Esophagus muscularis mucosa (tissue), 4 donors: ENCODE measurements at places on chromosomes 2 and 18. TPM values are rescaled to one million over a fixed set of nuclear protein-coding genes. Genes with fewer than 3 reads are reported as not detected.

PPP4R1 gene
- total RNA-seq, result 96.6 TPM

MAP4K3 gene
- 48.5 TPM for total RNA-seq

MEP1B gene
- total RNA-seq, result not detected

EVX2 gene
- total RNA-seq, result not detected

PRKAG3 gene
- total RNA-seq, result not detected

ABCG8 gene
- total RNA-seq, result not detected

L3MBTL4 gene
- 1.2 TPM for total RNA-seq

POTEJ gene
- not detected for total RNA-seq

DUSP19 gene
- total RNA-seq, result 5.4 TPM

CPO gene
- total RNA-seq, result 0.33 TPM

ANO7 gene
- total RNA-seq, result not detected

TMEM169 gene
- 0.50 TPM for total RNA-seq

IL36B gene
- not detected for total RNA-seq

DLX1 gene
- 0.23 TPM for total RNA-seq

BOLL gene
- total RNA-seq, result not detected

VIL1 gene
- total RNA-seq, result not detected

SPATS2L gene
- total RNA-seq, result 51.9 TPM

KIF5C gene
- total RNA-seq, result 3.1 TPM

POTEI gene
- not detected for total RNA-seq

YES1 gene
- total RNA-seq, result 143 TPM

CTAGE1 gene
- not detected for total RNA-seq

SLC38A11 gene
- 3.8 TPM for total RNA-seq

SLC4A3 gene
- 15.0 TPM for total RNA-seq

REG3A gene
- not detected for total RNA-seq

USP14 gene
- total RNA-seq, result 31.8 TPM

C1QL2 gene
- total RNA-seq, result not detected

DSC1 gene
- not detected for total RNA-seq

TEX44 gene
- not detected for total RNA-seq

FIGN gene
- total RNA-seq, result 11.0 TPM

NOL4 gene
- not detected for total RNA-seq

ACTR2 gene
- 105 TPM for total RNA-seq

LIMS1 gene
- 123 TPM for total RNA-seq

RNF152 gene
- 5.3 TPM for total RNA-seq

TDRD15 gene
- not detected for total RNA-seq

IL1R2 gene
- total RNA-seq, result 2.5 TPM

FOXI3 gene
- total RNA-seq, result not detected

SANBR gene
- 5.3 TPM for total RNA-seq

INO80C gene
- total RNA-seq, result 6.9 TPM

EGR4 gene
- total RNA-seq, result not detected

NMS gene
- not detected for total RNA-seq

SERPINB13 gene
- not detected for total RNA-seq

SLC35F5 gene
- 52.9 TPM for total RNA-seq

CDH7 gene
- total RNA-seq, result 0.33 TPM

TXNDC2 gene
- 0.33 TPM for total RNA-seq

SNTG2 gene
- 5.2 TPM for total RNA-seq

PRR30 gene
- not detected for total RNA-seq

C18orf54 gene
- 0.84 TPM for total RNA-seq

CELF4 gene
- total RNA-seq, result 1.7 TPM

ASAP2 gene
- 20.8 TPM for total RNA-seq

CNTNAP5 gene
- total RNA-seq, result not detected

DARS1 gene
- 98.8 TPM for total RNA-seq

CD8B gene
- 0.65 TPM for total RNA-seq

REG1A gene
- 0.45 TPM for total RNA-seq

OSBPL6 gene
- total RNA-seq, result 1.8 TPM

RAB6C gene
- total RNA-seq, result 0.57 TPM
